Dermis microvascular lymphatic vessel endothelial cell (primary cell): ENCODE measurements at places on chromosomes 1 and 21. TPM values are rescaled to one million over a fixed set of nuclear protein-coding genes. Genes with fewer than 3 reads are reported as not detected.

Gene EXTL1
- total RNA-seq: not detected in 2 replicates

Gene TMPRSS15
- not detected in 2 replicates for total RNA-seq

Gene GPR161
- 11.9 and 12.9 TPM in 2 replicates for total RNA-seq

Gene GFI1
- total RNA-seq: under 0.01 TPM in 1 of 2 replicates, not detected in the other

Gene GBP5
- 0.25 and 0.26 TPM in 2 replicates for total RNA-seq

Gene GNG4
- total RNA-seq: 0.13 and 0.25 TPM in 2 replicates

Gene IPP
- total RNA-seq: 4.1 and 5.3 TPM in 2 replicates

Gene SLC30A2
- 0.13 TPM in 1 of 2 replicates, not detected in the other for total RNA-seq

Gene NPL
- 2.3 and 4.0 TPM in 2 replicates for total RNA-seq

Gene TRPM2
- 0.25 and 0.39 TPM in 2 replicates for total RNA-seq
